ENCODE measurements at places on chromosomes 11 and 22. TPM values are rescaled to one million over a fixed set of nuclear protein-coding genes. Genes with fewer than 3 reads are reported as not detected.
A peak's percentile ranks its signal among the peaks of the same experiment; 100 is the strongest.

GRCh38 chr11:35073691-35074419 is 65.1 kb upstream of the CD44 start:
- no peak for DNase-seq

DNA sequence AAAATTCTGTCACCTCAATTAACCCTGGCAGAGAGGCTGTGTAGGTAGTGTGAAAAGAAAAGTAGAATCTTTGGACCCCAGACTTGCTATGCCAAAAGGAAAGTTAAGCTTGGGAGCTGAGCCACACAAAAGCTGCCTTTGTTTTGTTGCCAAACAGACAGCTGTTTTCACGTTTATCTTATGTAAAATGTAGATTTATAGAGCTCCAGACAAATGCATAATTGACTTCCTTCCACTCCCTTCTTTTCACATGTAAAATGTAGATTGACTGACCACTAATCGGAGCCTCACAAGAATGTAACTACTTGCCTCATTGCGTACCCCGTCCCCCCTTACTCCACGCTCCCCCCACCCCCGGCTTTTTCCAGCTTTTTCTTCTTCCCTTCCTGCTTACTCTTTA is 2302.2 kb upstream of the RAG2 start:
- DNase-seq: no peak

- no peak for DNase-seq
Observed at GRCh38 chr11:113106507-113106906, 145.3 kb downstream of the NCAM1 start.

DNA sequence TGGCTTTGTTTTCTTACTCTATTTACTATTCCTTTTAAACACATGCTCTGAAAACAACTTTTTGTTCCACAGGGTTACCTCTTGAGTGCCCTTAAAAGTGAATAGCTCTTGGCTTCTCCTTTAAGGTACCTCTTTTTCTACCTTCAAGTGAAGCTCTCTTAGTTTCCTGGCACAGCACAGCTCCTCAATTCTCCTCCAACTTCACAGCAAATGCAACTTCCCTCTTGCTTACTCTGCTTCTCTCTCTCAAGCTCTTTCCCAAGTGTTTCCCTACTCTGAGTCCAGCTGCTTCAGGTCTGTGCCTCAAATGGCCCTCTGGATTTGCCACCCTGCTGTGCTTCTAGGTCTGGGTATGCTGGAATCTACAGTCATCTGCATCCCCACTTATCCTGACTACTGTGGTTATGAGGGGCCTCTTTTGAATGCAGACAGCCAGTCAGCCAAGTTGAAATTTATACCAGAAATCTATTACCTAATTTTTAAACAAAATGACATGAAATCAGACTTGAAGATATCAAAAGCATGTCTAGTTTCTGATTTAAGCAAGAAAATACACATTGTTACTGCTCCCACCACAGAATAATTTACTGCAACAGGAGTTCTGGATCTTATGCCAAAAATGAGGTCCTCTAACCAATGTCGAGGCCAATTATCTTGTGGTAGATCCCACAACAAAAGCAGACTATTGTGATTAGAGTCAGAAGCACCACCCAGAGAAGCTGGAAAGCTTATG is 371.1 kb downstream of the SOX6 start:
- DNase-seq: no peak

GRCh38 chr11:134170177-134170918 is 53.4 kb downstream of the NCAPD3 start:
- DNase-seq: no peak

DNA sequence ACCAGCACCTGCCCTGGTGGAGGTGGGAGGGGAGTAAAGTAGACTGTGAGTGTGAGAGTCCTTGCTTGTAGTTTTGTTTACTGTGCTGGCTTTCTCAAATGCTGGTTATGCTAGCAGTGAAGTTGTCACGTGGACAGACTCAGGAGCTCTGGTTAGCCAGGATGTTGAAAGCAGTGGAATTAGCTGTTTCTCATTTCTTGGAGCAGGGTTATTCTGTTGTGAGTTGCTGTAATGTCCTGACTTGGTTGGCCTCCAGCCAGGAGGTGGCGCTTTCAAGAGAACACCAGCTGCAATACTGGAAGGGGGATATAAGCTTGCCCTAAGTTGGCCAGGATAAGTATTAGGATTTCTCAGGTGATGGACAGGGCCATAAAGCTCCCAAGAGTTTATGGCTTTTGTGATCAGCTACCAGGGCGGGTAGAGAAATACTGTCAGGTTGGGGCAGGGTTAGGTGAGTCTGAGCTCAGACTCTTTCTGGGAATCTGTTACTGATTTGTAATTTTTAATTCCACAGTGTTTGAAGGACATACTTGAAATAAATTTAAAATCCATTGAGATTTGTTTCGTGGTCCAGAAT is 13.7 kb downstream of the CYP2D6 start:
- no peak for DNase-seq

DNA sequence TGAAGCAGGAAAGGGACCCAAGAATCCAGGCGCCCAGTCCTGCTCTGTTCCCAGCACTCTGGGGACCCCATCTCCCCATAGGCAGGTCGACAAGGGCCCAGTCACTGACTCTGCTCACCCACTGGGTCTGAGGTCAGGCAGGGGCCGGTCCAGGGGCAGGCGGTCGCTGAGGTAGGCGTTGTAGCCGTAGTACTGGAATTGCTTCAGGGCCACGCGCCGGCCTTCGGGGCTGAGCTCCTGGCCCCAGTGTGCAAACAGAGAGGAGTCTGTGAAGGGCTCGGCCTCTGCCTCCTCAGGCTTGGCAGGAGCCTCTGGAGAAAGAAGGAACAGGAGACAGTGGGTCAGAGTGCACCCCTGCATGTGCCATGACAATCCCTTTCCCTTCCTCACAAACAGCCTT is 95.6 kb upstream of the CSNK2A3 start:
- DNase-seq: no peak

DNA sequence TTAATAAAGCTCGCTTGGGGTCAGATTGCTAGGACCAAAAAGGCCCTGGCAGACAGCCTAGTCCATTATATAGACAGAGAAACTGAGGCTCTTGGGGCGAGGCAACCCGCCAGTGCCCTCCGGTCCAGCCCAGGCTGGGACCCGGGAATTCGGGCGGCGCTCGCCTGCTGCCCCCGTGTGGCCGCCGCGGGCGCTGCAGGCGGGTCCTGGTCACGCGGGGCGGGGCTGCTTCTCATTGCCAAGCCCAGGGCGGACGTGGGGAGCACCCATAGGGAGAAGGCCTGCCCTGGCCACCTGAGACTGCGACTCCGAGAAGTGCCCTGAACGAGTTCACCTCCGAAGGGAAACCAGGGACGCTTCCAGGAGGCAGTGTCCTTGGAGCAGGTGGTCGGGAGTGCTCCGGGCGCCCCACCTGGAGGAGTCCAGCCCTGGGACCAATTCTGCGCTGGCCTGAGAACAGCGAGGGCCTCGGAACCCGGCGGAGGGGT is 36.0 kb upstream of the CSNK1E start:
- peak; percentile 90 for DNase-seq

- DNase-seq: no peak
Observed at GRCh38 chr11:67656278-67656922, 5.9 kb upstream of the ACY3 start.

GRCh38 chr11:28447226-28447625 is 339.0 kb downstream of the METTL15 start:
- DNase-seq: no peak

GRCh38 chr11:121321614-121322243 is 29.2 kb downstream of the SC5D start:
- no peak for DNase-seq

GRCh38 chr11:99418927-99419720 is 398.4 kb downstream of the CNTN5 start:
- DNase-seq: no peak

GRCh38 chr11:61650781-61651571 is 29.2 kb upstream of the DAGLA start:
- no peak for DNase-seq

- no peak for DNase-seq
Observed at GRCh38 chr11:69039501-69039900, 9.2 kb upstream of the TPCN2 start.

- DNase-seq: no peak
Observed at GRCh38 chr11:12008790-12009616, 577 bp upstream of the DKK3 start.

DNA sequence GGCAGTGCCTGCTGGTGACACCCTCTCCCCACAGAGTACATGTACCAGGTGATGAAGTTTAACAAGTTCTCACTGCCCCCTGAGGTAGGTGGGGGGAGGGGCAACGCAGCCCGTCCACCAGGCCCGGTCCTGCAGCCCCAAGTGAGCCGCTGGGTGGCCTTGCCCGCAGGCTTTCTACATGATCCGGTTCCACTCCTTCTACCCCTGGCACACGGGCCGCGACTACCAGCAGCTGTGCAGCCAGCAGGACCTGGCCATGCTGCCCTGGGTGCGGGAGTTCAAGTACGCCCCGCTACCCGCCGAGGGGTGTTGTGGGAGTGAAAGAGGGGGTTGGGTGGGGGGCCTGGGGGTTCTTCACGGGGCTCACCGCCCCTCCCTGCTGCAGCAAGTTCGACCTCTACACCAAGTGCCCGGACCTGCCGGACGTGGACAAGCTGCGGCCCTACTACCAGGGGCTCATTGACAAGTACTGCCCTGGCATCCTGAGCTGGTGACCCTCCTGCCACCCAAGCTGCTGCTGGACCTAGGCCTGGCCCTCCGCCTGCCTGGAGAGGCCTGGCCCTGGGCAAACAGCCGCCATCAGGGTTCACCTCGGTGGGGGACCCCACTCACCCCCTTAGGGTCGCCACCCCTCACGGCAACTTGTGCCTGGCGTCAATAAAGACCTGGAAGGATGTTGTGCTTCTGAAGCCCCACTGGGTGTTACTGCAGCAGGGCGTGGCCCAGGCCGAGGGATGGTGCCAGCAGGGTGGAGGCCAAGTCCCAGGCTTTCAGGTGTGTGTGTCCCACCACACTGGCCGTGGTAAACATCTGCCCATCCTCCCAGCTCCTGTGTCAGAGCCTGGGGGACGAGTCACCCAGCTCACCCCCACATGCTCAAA is 2.9 kb downstream of the MIOX start:
- DNase-seq: no peak

DNA sequence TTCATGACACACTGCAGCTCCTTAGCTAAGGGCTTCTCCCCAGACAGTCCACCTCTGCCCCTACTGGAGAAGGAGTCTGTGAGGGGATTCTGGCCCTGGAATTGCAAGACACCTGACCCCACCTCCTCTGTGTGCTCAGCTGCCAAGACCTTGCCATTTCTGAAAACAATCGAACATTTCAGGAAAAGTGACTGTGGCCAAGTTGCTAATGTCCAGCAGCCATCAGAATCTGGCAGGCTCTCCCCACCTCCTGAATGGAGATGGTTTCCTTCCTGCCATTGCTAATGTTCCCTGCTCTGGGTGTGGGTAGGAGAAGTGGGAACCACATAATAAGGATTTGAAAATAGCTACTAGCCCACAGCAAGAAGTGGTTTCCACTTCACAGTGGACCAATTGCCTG is 127.2 kb upstream of the ALX4 start:
- no peak for DNase-seq

DNA sequence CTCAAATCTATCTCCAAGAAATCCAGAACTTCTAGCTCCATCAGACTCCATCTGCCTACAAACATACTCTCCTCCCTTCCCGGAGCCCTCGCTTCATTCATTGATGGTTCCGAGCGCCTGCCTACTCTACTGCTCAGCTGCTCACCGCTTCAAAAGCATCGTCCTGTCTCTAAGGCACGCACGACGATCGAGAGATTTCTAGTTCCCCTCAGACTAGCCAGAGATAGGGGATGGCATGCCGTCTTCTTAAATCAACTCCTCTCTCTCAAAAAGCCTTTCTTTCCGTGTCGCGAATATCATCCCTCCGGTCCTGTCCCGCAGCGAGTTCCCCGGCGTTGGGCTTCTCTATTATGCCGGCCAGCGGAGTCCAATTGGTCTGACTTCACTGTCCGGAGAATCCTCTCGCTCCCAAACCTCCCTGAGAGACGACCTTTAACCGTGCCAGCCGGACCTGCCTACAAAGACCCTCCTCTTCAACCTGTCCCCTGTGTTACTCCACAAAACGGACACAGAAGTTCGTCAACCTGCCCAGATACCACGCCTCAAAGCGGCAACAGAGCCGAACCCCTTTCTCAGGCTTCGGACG is 592 bp downstream of the EEF1G start:
- DNase-seq: no peak

GRCh38 chr11:125902277-125902926 is 604 bp downstream of the PUS3 start:
- no peak for DNase-seq

- no peak for DNase-seq
Observed at GRCh38 chr22:28989035-28989464, 72.6 kb downstream of the C22orf31 start.

DNA sequence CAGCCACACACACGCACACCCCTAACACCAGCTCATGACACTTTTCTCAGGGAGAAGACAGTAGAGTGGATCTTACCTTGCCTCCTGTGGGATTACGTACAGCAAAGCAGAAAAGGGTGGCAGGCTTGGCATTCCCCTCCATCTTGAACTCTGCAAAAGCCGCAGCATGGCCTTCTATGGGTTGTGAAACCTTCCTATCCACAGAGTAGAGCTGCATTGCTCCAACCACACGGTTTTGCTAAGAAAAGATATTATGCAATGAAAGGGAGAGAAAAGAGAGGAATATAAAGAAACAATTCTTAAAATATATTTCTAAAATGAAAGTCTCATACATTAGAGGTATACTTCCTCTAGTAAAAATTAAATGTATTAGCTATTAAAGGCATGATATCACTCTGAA is 48.8 kb downstream of the CLTCL1 start:
- DNase-seq: no peak

DNA sequence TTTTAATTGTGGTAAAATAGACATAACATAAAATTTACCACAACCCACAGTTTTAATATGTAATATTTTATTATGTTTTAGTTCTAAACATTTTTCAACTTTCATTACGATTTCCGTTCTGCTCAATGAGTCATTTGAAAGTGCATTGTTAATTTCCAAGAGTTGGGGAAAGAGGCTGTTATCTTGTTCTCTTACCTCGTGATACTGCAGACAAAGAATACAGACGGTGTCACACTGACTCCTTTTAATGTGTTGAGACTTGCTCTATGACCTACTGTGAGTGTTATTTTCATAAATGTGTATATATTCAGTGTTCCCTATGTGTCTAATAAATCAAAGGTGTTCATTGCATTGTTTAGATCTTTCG is 10.8 kb upstream of the RAC2 start:
- DNase-seq: no peak

- DNase-seq: no peak
Observed at GRCh38 chr22:20537983-20538382, 30.6 kb downstream of the MED15 start.

Gene SLN
- not detected for total RNA-seq

Gene OAF
- 0.57 TPM for total RNA-seq

Gene ANKK1
- total RNA-seq: 0.49 TPM

Gene USP2
- 0.66 TPM for total RNA-seq

Gene DMC1
- total RNA-seq: 10.8 TPM

Gene KCNQ1
- 12.2 TPM for total RNA-seq

Gene DGAT2
- total RNA-seq: 3.9 TPM

Measured in activated naive CD4-positive, alpha-beta T cell treated with anti-CD3 and anti-CD28 coated beads, Interleukin-2, amount 50 U/mL, for 72 hours (primary cell).